ENCODE measurements at places on chromosomes 7 and 10. TPM values are rescaled to one million over a fixed set of nuclear protein-coding genes. Genes with fewer than 3 reads are reported as not detected.

- no peak overlapping the region for H3K4me3 ChIP-seq
- H3K4me1 ChIP-seq = peaks cover 3% of the 10 kb centered on the region
- H3K27ac ChIP-seq = no peak overlapping the region
- no peaks in the 10 kb centered on the region for H3K36me3 ChIP-seq
- no peak for DNase-seq
These were observed 283.4 kb downstream of the GRID1 start for GRCh38 chr10:86083206-86083605.

- no peak for DNase-seq
- H3K27ac ChIP-seq = no peak overlapping the region
- peaks cover 6% of the 10 kb centered on the region for H3K27me3 ChIP-seq
- no peak overlapping the region for H3K4me3 ChIP-seq
- H3K4me1 ChIP-seq = peaks cover under 1% of the 10 kb centered on the region
These were observed 297.5 kb upstream of the ZMIZ1 start for GRCh38 chr10:78771260-78771659.

DNA sequence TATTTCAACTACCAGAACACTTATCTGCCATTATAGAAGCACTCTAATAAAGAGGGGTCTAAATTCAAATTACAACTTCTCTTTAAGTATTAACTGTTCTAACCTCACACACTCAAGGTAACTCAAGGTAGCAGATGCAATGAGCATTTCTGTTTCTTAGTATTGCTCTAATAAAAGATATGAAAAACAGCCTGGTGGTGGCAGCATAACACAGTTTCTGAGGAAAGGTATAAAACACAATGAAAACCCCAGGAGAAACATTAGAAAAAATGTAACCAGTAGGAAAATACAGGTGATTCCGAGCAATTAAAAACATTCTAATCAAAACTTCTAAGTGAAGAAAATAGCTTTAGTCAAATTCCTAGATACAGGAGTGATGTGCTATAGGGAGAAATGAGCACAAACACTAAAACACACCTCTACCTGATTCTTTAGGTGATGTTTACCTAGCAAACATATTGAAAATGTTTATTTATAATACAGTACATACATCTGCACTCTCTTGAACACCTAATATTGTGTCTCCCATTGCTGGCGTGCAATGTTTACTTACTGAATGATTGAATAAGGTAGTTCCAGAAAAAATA is 3.5 kb downstream of the MKRN1 start:
- no peak for DNase-seq
- H3K4me1 ChIP-seq = peaks cover 6% of the 10 kb centered on the region
- peak overlapping the region; percentile 22 for H3K4me3 ChIP-seq
- no peaks in the 10 kb centered on the region for H3K36me3 ChIP-seq

GRCh38 chr7:69953136-69954067 is 355.1 kb downstream of the AUTS2 start:
- peaks cover 3% of the 10 kb centered on the region for H3K27me3 ChIP-seq
- peak overlapping the region; percentile 74 for H3K27ac ChIP-seq
- H3K36me3 ChIP-seq = no peaks in the 10 kb centered on the region
- peak overlapping the region; percentile 32 for H3K4me3 ChIP-seq
- DNase-seq = no peak

DNA sequence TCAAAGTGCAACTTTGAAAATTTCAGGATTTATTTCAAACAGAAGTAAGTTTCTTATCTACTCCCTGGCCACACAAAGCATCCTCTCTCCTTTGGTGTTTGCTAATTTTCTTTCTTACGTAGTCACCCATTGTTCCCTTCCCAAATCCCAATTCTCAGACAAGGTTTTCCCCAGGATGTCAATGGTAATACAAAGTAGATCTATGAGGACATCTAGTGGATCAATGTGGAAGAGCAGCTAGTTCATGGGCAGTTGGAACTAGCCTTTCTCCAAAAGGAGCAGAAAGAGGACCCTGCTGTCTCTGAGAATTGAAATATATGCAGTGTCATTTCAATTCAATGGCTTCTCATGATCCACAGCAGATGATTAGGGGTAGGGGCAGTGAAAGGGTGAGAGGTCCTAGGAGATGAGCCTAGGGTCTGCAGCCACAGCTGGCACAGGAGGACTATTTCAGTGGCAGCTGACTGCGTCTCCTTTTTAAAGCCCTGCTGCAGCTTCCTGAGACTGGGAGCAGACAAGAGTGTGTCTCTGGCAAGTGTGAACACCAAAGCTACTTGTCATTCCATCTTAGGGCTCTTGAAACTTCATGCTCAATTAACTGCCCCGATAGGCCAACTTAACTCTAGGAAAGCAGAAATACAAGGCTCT is 632.6 kb downstream of the KCNMA1 start:
- DNase-seq = no peak
- H3K27ac ChIP-seq = no peak overlapping the region
- H3K4me1 ChIP-seq = no peaks in the 10 kb centered on the region

DNA sequence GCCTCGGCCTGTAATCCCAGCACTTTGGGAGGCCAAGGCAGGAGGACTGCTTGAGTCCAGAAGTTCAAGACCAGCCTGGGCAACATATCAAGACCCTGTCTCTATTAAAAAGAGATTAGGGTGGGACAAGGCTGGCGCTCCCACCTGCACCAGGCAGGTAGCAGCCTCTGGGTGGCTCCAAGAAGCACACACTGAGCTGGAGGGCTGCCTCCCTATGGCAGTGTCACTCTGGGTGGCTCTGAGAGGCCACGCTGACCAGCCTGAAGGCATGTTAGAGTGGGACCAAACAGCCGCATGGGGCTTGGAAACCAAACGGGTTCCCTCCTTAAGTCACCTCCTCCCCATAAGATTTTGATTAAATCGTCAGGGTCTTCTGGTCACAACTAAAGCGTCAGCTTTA is 19.8 kb upstream of the COL26A1 start:
- H3K4me3 ChIP-seq = no peak overlapping the region
- DNase-seq = no peak
- H3K27ac ChIP-seq = no peak overlapping the region
- no peaks in the 10 kb centered on the region for H3K36me3 ChIP-seq

GRCh38 chr7:135597926-135598305 is 40.2 kb downstream of the NUP205 start:
- no peaks in the 10 kb centered on the region for H3K27me3 ChIP-seq
- no peaks in the 10 kb centered on the region for H3K36me3 ChIP-seq
- no peak overlapping the region for H3K4me3 ChIP-seq
- no peaks in the 10 kb centered on the region for H3K4me1 ChIP-seq

DNA sequence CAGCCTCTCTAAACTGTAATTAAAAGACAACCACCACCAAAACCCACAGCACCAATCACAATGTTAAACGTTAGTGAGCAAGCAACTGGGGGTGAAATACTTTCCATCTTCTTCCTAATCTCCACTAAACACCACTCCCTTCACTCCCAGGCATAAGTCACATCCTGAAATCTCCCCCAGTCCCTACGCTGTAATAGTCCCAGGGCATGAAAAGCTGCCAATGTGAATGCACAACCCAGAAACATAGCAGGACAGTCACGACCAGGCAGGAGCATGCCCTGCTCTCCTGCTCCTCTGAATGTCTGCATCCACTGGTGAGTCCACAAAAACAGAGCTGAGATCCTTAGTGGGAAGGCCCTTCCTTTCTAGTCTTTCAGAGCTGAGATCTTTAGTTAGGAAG is 288.9 kb downstream of the PARD3 start:
- no peaks in the 10 kb centered on the region for H3K36me3 ChIP-seq
- DNase-seq = no peak
- H3K4me1 ChIP-seq = peaks cover 12% of the 10 kb centered on the region
- H3K27ac ChIP-seq = no peak overlapping the region
- no peaks in the 10 kb centered on the region for H3K27me3 ChIP-seq

DNA sequence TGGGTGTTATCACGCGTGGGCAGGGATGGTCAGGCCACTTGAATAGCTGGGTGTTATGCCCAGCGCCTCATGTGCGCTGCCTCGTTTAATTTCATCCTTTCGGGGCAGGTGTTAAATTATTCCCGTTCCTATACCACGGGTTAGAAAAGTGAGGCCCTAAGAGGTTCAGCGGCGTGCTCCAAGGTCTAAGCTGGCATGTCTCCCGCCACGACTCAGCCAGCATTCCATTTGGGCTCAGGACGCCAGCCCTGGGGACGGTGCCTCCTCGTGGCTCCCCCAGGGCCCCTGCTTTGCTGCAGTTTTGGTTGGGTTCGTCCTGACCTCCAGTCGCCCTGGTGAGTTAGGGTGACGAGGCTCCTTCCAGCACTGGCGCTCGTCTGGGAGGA is 124.5 kb downstream of the TRRAP start:
- H3K36me3 ChIP-seq = no peaks in the 10 kb centered on the region
- no peak for DNase-seq
- H3K4me1 ChIP-seq = no peaks in the 10 kb centered on the region
- H3K27ac ChIP-seq = no peak overlapping the region
- H3K27me3 ChIP-seq = peaks cover 2% of the 10 kb centered on the region

- no peak overlapping the region for H3K4me3 ChIP-seq
- no peaks in the 10 kb centered on the region for H3K36me3 ChIP-seq
- H3K27me3 ChIP-seq = peaks cover 2% of the 10 kb centered on the region
- no peak overlapping the region for H3K27ac ChIP-seq
- peaks cover 18% of the 10 kb centered on the region for H3K4me1 ChIP-seq
These were observed 133.7 kb upstream of the RSU1 start for GRCh38 chr10:16950656-16951601.

- no peak for DNase-seq
- no peaks in the 10 kb centered on the region for H3K27me3 ChIP-seq
- peaks cover 4% of the 10 kb centered on the region for H3K4me1 ChIP-seq
These were observed 1071.3 kb downstream of the NXPH1 start for GRCh38 chr7:9504678-9505077.

DNA sequence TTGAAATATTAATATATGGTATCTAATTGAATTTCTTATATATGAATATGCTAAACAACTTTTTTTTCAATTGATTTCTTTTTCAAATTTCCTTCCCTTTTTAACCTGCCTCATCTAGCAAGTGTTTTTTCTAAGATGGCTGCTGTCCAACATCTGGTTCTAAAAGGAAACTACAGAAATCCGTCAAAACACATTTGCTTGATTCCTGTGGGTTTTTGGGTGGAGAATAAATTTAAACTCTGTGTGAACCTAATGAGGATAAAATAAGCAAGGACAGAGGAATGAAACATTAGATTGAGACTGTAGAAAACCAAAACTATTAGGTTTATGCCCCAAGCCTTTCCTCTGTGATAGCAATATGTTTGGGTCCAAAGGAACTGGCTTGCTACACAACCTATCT is 75.5 kb upstream of the STARD3NL start:
- no peaks in the 10 kb centered on the region for H3K27me3 ChIP-seq
- DNase-seq = no peak
- H3K4me3 ChIP-seq = no peak overlapping the region
- H3K27ac ChIP-seq = no peak overlapping the region

DNA sequence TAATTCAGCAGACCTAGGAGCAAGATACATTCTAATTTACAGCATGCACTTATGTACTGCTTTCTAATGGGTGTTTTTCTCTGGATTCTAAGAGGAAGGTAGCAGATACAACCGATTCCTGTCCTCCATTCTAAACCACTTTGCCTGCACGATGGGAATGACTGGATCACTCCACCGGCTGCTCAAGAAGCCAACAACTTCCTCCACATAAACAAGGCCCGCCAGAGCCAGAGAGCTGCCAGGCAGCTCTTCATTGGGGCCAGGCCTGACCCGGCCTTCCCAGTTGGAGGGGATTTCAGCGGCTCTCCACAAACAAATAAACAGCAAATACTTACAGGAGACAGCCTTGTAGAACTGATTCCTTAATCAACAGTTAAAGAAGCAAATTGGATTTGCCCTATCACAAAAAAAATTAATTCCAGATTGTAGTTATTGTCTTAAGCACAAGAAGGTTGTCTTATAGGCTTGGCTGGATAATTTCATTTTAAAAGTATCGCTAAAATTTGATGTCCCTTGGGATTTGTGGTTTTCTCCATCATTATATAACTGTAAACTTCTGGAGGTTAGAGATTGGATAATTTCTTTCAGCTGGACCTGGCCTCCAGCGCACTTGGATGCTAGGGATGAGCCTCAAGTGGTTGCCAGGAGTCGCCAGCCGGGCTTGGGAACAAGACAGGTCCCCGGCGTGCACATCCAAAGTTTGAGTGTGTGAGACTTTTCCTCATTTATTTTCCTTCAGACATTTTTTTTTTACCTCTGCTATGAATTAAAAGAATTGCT is 20.9 kb downstream of the EBF3 start:
- peak overlapping the region; percentile 67 for H3K4me3 ChIP-seq
- DNase-seq = peak; percentile 11
- peaks cover 69% of the 10 kb centered on the region for H3K4me1 ChIP-seq
- peaks cover 5% of the 10 kb centered on the region for H3K36me3 ChIP-seq
- peaks cover 27% of the 10 kb centered on the region for H3K27me3 ChIP-seq

- H3K27me3 ChIP-seq = peaks cover 25% of the 10 kb centered on the region
- peaks cover 17% of the 10 kb centered on the region for H3K4me1 ChIP-seq
- H3K4me3 ChIP-seq = no peak overlapping the region
- no peak overlapping the region for H3K27ac ChIP-seq
- H3K36me3 ChIP-seq = no peaks in the 10 kb centered on the region
- peak; percentile 38 for DNase-seq
These were observed 30.3 kb downstream of the GBX1 start for GRCh38 chr7:151137076-151137675.

DNA sequence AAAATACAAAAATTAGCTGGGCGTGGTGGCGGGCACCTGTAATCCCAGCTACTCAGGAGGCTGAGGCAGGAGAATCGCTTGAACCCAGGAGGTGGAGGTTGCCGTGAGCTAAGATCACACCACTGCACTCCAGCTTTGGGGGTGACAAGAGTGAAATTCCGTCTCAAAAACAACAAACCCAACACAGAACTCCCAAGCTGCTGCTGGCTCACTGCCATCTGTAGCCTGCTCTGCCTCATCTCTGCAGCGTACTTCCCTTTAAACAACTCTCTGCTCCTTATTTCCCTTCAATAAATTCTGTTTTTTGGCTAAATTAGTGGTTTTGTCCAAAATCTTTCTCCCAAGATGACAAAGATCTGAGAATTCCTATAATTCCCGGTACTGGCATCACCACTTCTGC is 189.2 kb upstream of the GALNT17 start:
- no peak overlapping the region for H3K27ac ChIP-seq
- DNase-seq = no peak
- H3K4me1 ChIP-seq = no peaks in the 10 kb centered on the region

DNA sequence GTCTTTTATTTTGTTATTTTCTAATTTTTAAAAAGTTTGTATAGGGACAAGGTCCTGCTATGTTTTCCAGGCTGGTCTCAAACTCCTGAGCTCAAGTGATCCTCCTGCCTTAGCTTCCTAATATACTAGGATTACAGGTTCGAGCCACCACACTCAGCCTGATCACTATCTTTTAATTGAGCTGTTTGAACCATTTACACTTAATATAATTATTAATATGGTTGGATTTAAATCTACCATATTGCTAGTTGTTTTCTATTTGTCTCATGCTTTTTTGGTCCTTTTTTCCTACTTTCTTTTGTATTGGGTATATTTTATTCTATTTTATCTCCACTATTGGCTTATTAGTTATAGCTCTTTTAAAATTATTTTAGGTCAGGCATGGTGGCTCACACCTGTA is 13.2 kb upstream of the CNOT4 start:
- H3K4me1 ChIP-seq = no peaks in the 10 kb centered on the region
- no peaks in the 10 kb centered on the region for H3K36me3 ChIP-seq
- no peak for DNase-seq
- no peak overlapping the region for H3K4me3 ChIP-seq

- no peaks in the 10 kb centered on the region for H3K36me3 ChIP-seq
- H3K27ac ChIP-seq = no peak overlapping the region
- peaks cover 4% of the 10 kb centered on the region for H3K27me3 ChIP-seq
- H3K4me3 ChIP-seq = no peak overlapping the region
- no peak for DNase-seq
These were observed 991 bp upstream of the FAM204A start for GRCh38 chr10:118343115-118343514.

The NUPR2 gene
- total RNA-seq = not detected

The EXOSC1 gene
- total RNA-seq = 27.1 TPM

The EPO gene
- not detected for total RNA-seq

The PLEKHA1 gene
- total RNA-seq = 31.4 TPM

The OR13A1 gene
- total RNA-seq = 0.44 TPM

The SNCG gene
- 431 TPM for total RNA-seq

The EGR2 gene
- total RNA-seq = 0.37 TPM

The PTF1A gene
- total RNA-seq = not detected
